Central memory CD8-positive, alpha-beta T cell (primary cell): ENCODE measurements at places on chromosomes 16 and 17.
A peak's percentile ranks its signal among the peaks of the same experiment; 100 is the strongest.

DNA sequence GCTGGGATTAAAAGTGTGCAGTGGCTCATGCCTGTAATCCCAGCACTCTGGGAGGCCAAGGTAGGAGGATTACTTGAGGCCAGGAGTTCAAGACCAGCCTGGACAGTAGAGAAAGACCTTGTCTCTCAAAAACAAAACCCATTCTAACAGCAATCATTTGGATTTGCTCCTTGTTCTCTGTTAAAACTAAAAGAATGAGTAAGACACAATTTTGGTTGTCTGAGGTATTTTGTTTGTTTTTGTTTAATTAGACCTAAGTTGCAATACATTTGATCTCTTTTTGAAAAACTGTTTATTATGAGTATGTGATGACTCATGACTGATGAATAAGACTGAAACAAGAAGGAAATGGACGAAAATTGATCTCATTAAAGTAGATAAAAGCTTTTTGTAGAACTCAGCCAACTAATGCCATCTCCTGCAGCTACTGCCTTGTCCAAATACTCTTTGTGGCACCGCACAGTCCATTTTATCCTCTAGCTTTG is 29.0 kb downstream of the GLG1 start:
- no peak for DNase-seq

- DNase-seq: no peak
Observed at GRCh38 chr17:76452127-76452659, 759 bp downstream of the UBE2O start.

DNA sequence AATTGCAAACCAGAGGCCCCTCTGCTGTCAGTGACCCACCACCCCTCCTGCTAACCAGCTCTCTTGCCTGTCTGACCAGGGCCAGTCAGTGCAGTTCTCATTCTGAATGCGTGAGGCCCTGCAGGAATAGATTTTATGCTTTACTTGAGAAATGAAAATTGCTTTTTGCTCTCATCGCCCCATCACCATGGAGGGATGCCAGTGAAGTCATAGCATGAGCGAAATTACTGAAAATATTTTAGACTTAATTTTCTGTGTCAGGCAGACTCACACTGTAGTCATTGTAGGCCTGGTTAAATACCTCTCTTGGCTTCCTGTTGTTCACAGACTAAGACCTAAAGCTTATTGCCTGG is 490.5 kb upstream of the CDH5 start:
- no peak for DNase-seq

GRCh38 chr16:84715424-84715823 is 15.6 kb downstream of the USP10 start:
- DNase-seq: no peak

DNA sequence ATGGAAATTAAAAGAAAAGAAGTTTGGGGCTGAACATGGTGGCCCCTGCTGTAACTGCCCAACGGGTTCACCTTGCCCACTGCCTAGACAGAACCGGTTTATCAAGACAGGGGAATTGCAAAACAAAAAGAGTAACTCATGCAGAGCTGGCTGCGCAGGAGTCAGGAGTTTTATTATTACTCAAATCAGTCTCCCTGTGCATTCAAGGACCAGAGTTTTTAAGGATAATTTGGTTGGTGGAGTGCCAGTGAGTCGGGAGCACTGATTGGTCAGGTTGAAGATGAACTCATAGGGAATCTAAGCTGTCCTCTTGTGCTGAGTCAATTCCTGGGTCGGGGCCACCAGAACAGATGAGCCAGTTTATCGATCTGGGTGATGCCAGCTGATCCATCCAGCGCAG is 4.4 kb upstream of the SCPEP1 start:
- DNase-seq: no peak

GRCh38 chr17:30378241-30378824 is 394 bp upstream of the CPD start:
- DNase-seq: peak; percentile 42

- no peak for DNase-seq
Observed at GRCh38 chr16:31464781-31465260, 5.5 kb downstream of the ARMC5 start.

GRCh38 chr17:3827124-3827773 is 18.8 kb downstream of the NCBP3 start:
- peak; percentile 61 for DNase-seq

- DNase-seq: no peak
Observed at GRCh38 chr17:32593003-32593402, 106.2 kb downstream of the CDK5R1 start.

DNA sequence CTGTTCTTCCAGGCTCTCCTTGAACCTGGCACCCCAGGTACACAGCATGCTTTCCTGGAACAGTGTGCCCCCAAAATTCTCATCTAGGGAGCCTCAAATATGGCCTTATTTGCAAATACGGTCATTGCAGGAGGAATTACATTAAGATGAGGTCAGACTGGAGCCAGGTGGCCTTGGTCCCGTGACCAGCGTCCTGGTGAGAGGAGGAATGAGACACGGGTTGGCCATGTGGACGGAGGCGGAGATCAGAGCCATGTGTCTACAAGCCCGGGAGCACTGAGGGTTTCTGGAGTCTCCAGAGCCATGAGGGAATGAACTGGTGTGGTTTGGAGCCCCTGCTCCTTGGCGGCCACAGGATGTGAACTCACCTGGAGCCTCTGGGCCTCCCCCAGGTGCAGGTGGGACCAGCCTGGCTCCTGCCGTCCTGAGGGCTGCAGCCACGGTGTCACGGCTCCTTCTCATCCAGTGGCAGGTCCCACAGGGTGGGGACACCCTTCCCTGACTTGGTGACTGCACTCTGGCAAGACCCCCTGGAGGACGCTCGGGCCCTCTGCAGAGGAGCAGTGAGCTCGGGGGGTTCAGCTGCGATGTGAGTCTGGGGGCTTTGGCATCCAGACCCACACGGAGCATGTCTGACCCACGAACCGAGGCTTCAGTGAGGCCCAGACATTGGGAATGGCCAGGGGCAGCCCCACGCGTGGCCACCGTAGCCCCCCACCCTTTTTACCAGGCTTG is 21.8 kb upstream of the GNG13 start:
- no peak for DNase-seq

DNA sequence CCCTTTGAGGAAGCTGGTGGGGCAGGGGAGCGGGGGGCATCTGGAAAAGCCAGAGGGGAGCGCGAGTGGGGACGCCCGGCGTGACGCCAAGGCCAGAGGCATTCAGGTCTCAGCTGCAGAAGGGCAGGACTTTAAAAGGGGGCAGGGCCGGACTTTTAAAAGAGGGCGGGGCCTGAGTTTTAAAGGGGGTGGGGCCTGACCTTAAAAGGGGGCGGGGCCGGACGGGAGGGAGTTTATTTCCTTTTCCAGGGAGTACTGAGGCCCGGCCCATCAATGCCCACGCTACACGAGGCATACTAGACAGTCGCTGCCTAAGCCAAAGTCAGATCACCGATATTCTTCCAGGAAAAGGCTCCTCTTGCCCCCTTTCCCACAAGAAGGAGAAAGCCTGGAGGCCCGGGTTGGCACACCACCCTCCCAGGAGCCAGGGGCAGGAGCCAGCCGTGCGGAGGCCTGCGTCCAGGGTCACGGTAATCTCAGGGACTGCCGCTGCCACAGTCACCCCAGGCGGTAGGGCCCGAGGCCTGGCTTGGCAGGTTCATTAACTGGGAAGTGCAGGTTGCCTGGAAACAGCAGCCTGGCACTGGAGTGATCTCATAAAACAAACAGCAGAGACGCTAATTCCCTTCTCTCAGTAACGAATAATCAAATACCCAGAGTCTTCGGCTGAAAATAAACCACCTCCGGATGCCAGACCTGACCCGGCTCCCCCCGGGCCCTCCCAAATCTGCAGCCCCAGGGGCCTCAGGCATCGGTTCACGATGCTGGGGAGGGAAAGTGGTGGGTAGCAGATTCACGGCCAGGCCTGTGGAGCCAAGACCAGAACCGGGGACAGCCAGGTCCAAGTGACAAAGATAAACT is 90.7 kb downstream of the TIMM22 start:
- no peak for DNase-seq
